ENCODE measurements at places on chromosomes 5 and 9.

- DNase-seq = no peak
Observed at GRCh38 chr5:72433522-72433921, 73.7 kb downstream of the ZNF366 start.

- peak; percentile 93 for DNase-seq
Observed at GRCh38 chr5:179439181-179439985, 94.1 kb upstream of the ADAMTS2 start.

DNA sequence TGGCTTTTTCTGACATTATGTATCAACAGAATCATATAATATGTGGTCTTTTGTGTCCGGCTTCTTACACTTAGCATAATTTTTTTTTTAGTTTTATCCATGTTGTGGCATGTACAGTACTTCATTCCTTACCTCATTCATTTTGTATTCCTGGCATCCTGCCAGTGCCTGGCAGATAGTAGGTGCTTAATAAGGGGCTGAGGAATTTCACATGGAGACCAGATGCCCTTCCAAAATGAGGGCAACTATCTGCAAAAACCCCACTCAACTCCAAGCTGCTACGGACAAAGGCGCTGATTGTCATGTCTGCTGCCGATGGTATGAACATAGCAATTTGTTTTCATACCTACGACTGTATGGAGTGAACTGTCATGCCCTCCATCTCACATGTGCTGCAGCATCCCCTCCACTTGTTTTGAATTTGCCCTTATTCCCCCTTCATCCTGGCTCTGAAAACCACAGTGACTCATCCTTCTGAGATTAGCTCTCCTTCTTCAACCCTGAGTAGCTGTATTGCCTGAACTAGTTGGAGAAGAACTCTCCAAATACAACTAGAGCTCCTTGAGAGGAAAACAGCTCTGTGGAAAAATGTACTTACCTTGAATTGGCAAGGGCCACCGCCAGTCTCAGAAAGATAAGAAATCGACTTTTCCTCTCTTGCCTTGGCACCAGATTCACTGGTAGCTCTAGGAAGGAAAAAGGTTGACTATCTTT is 41.3 kb upstream of the FOXE1 start:
- DNase-seq = no peak

GRCh38 chr9:78598120-78598519 is 301.2 kb downstream of the PSAT1 start:
- DNase-seq = no peak

- DNase-seq = no peak
Observed at GRCh38 chr5:131224387-131225201, 39.3 kb upstream of the CDC42SE2 start.

DNA sequence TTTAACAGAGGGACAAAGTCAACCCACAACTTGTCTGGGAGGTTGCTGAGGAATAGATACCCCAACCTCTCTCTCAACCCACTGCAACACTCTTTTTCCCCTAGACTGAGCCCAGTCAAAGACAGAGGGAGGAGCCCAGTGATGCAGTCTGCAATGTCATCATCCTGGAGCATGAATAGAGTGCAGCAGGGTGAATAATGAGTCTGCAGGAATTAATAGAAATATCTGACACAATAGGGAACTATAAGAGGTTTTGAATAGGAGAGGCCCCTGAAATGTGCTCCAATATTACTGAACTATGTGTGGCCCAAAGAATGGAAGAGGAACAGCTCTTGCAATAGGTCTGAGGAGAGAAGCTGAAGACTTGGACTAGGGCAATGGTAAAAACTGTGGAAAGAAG is 59.1 kb downstream of the PDCD1LG2 start:
- no peak for DNase-seq

DNA sequence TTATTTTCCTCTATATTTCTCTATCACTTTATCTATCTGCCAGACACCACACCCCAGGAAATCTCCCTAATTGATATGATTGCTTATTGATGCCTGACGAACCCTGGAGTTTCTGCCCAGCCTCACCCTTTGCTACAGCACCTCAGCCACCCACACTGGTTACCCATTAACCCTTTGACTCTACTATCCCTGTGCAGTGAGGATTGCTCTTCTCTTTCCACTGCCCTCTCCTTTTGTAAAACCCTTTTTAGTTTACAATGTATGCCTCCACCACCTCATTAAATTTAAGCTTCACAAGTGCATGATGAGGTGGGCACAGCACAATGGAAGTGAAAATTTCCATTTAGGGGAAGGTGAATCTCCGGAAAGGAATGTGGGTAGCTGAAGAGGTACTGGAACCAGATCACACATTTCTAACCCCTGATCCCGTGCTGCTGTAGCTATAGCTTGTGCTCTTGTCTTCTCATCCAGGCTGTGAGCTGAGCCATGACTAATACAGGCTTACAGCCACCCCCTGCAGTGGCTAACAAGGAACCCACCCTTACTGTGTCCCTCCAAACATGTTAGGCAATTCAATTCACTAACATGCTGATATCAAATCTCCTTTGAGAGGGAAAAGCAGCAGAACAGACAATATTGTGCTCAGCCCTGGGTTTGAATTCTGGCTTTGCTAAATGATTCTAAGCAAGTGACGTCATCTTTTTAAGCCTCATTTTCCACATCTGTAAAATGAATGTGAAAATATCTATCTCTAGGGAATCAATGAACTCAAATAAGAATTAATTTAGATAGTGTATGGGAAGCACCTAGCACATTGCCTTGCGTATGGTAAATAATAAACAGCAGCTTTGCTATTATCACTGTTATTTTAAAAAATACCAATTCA is 186.9 kb upstream of the TRIM32 start:
- DNase-seq = no peak

- DNase-seq = no peak
Observed at GRCh38 chr9:3088219-3088618, 244.3 kb upstream of the PUM3 start.

- DNase-seq = no peak
Observed at GRCh38 chr9:130632841-130633240, 31.6 kb upstream of the PRDM12 start.

DNA sequence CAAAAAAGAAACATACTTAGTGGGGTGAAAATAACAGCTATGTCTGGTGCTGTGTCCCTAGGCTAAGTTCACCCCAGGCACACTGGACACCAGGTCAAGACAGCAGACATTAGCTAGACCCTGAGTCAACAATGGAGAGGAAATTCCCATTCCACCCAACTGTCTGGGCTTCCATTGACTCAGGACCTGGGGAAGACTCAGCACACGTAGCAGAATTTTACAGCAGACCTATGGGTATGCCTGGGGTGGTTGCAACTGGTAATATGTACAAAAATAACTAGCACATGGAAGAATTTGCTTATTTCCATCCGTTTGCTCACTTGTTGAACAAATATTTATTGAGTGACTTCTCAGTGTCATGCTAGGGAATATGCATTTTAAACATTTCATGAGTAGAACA is 117.0 kb downstream of the GAS1 start:
- DNase-seq = no peak

- no peak for DNase-seq
Observed at GRCh38 chr5:126339215-126339805, 83.9 kb upstream of the GRAMD2B start.

GRCh38 chr9:98846879-98847278 is 39.4 kb downstream of the GALNT12 start:
- no peak for DNase-seq

GRCh38 chr9:119941091-119941490 is 571.9 kb upstream of the BRINP1 start:
- no peak for DNase-seq

DNA sequence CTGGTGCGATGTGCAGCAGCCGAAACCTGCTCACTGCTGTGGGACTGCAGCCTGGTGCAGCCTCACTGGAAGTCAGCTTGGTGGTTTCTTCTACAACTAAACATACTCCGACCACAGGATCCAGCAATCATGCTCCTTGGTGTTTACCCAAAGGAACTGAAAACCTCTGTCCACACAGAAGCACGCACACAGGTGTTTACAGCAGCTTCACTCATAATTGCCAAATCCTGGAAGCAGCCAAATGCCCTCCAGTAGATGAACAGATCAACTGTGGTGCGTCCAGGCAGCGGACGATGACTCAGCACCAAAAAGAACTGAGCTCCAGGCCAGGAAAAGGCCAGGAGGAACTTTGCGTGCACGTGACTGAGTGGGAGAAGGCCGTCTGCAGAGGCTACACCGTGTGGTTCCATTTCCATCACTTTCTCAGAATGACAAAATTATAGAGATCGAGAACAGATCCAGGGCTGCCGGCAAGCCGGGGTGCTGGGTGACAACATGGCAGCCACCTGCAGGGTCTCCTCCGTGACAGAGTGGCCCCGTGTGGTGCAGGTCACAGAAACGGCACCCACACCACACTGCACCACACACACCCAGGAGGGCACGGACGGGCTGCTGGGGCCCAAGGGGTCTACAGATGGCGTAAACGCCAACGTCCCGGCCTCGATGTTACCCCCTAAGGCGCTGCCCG is 23.1 kb upstream of the NSMF start:
- no peak for DNase-seq

DNA sequence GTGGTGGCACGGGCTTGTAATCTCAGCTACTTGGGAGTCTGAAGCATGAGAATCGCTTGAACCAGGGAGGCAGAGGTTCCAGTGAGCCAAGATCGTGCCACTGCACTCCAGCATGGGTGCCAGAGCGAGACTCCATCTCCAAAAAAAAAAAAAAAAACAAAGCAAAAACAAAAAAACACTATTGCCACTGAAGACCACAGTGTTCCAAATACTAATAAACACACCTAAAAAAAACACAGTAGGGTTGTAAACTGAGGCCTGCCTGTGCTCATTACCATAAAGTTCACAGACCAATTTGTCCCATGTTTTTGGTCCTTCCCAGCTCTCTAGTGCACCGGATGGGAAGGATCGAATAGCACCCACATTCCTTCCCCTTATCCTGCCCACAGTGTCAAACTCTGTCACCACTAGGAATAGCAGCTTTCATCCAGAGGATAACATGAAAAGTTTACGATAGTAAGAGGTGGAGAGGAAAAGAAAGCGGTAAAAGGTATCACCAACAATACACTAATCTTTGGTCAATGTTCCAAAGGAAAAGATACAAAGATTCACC is 49.2 kb downstream of the MYO10 start:
- no peak for DNase-seq

- no peak for DNase-seq
Observed at GRCh38 chr5:115413651-115414050, 117.2 kb upstream of the CCDC112 start.

DNA sequence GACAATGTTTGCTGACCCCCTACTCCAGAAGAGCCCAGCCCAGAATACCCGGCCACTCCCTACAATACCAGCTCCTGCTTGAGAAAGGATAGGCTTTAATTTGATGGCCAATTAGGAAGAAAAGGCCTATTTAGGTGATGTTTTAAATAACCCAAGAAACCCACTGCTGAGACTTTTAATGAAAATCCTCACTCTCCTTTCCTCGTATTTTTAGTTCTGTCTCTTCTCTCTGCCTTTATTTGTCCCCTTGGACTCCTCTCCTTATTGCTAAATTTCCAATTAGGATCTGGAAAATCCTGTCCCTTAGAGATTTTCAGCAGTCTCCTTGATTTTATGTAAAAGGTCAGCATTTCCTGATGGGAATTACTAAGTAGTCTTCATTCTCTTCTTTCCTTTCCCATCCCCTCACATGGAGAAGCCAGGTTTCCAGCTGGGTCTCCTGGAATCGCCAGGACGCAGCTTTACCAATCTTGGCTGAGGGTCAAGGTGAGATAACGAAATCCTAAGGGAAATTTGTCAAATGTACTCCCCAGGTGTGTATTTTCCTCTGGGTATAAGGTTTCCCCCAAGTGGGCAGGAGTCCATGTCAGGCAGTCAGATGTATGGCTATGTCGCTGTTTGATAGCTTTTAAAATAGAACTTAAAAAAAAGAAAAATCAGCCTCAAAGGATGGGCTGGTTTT is 11.7 kb downstream of the STC2 start:
- DNase-seq = no peak

- no peak for DNase-seq
Observed at GRCh38 chr5:77844373-77844622, 68.2 kb upstream of the TBCA start.

- peak; percentile 96 for DNase-seq
Observed at GRCh38 chr5:2149195-2149539, 266.4 kb upstream of the IRX4 start.

- no peak for DNase-seq
Observed at GRCh38 chr9:74848153-74848525, 39.6 kb downstream of the TRPM6 start.

GRCh38 chr9:99823681-99824377 is 2.1 kb downstream of the NR4A3 start:
- DNase-seq = no peak

DNA sequence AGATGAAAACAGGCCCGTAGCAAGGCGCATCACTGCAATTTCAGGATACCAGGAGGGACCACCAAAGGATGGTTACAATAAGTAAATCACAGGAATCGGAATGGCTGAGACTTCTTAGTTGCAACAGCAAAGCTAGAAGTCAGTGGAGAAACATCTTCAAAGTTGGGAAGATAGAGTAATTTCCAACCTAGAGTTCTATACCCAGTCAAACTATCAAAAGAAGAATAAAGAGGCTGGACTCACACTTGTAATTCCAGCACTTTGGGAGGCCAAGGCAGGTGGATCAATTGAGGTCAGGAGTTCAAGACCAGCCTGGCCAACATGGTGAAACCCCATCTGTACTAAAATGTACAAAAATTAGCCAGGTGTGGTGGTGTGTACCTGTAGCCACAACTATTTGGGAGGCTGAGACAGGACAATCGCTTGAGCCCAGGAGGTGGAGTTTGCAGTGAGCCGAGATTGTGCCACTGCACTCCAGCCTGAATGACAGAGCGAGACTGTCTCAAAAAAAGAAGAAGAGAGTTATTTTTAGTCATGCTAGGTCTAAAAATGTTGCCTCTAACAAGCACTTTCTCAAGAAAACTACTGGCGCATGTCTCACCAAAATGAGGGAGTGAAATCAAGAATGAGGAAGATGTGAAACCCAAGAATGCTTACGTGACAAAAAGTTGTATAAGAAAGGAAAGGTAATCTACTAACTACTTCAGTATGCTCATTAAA is 267.7 kb downstream of the DENND1A start:
- DNase-seq = no peak

DNA sequence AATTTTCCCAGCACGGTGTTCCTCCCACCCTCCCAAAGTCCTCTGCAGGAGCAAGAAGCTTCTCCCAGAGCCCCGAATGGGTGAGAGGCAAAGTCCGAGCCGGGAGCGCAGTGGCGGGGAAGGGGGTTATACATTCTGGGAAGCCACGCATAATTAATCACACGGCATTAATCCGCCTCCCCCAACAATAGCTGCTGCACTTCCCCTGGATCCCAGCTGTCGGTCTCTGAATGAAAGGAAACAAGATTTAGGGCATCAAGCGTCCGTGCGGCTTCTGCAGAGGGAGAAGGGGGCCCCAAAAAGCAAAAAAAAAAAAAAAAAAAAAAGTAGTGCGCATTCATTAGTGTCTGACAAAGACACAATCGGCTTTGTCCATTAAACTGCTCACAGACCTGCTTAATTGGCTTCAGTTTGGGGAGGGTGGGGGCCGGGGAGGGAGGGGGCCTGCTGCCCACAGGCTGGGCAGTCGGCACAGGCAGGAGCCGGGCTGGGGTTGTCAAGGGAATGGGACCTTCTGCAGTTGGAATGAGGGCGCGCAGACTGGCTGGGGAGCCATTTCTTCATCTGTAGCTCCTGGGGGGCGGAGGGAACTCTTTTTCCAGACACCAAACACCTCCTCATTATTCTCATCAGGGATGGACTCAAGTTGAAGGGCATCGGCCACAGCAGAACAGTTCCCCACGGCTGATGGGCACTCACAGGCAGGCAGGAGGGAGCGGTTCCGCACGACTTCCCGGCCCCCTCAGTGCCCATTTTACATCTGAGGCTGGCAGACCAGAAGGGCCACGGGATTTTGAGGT is 3.4 kb downstream of the NOTCH1 start:
- DNase-seq = no peak
